ENCODE measurements at places on chromosomes 7 and 10. TPM values are rescaled to one million over a fixed set of nuclear protein-coding genes. Genes with fewer than 3 reads are reported as not detected.

FHIP2A gene
- 18.8 TPM for polyA plus RNA-seq

NKX1-2 gene
- polyA plus RNA-seq: not detected

ABCA13 gene
- polyA plus RNA-seq: 0.06 TPM

- no peak for DNase-seq
These were observed 30.5 kb upstream of the SRGN start for GRCh38 chr10:69057261-69057950.

- DNase-seq: no peak
These were observed 78.5 kb downstream of the TRIM24 start for GRCh38 chr7:138538518-138538917.

- DNase-seq: no peak
These were observed 61.8 kb upstream of the LRRC18 start for GRCh38 chr10:49001402-49001801.

DNA sequence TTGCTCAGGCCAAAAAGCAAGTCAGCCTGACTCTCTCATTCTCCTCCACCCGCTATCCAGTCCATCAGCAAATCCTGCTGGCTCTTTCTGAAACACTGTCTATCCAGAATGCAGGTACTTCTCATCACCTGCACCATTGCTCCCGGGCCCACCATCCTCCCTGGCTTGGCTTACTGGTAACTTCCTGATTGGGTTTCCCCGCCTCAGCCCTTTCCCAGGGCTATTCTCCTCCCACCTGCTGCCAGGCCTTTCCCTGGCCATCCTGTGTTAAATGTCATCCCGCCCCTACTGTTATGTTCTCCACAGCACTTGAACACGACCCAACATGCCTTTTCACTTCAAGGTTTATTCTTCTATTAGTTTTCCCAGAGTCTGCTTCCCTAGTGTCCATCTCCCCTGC, 124.0 kb downstream of the CNNM2 start:
- DNase-seq: no peak

GRCh38 chr7:43076189-43076605, 36.2 kb upstream of the HECW1 start:
- DNase-seq: no peak

GRCh38 chr7:131562941-131563340, 6.5 kb upstream of the PODXL start:
- no peak for DNase-seq

GRCh38 chr7:128737867-128738385, 1.2 kb upstream of the CALU start:
- DNase-seq: no peak

GRCh38 chr7:17144322-17144721, 154.1 kb upstream of the AHR start:
- no peak for DNase-seq

Data from forelimb muscle (tissue), 1 donor.